ENCODE measurements at places on chromosomes 11 and 22. TPM values are rescaled to one million over a fixed set of nuclear protein-coding genes. Genes with fewer than 3 reads are reported as not detected.

DNA sequence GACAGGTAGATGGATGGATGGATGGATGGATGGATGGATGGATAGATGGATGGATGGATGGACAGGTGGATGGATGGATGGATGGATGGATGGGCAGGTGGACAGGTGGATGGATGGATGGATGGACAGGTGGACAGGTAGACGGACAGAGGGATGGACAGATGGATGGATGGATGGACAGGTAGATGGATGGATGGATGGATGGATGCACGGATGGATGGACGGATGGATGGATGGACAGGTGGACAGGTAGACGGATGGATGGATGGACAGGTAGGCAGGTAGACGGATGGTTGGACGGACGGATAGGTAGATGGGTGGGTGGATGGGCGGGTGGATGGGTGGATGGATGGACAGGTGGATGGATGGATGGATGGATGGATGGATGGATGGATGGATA lies 24.3 kb downstream of the PDGFB start:
- H3K4me3 ChIP-seq, result no peak overlapping the region
- no peaks in the 10 kb centered on the region for H3K27me3 ChIP-seq
- H3K27ac ChIP-seq, result no peak overlapping the region
- H3K36me3 ChIP-seq, result no peaks in the 10 kb centered on the region

DNA sequence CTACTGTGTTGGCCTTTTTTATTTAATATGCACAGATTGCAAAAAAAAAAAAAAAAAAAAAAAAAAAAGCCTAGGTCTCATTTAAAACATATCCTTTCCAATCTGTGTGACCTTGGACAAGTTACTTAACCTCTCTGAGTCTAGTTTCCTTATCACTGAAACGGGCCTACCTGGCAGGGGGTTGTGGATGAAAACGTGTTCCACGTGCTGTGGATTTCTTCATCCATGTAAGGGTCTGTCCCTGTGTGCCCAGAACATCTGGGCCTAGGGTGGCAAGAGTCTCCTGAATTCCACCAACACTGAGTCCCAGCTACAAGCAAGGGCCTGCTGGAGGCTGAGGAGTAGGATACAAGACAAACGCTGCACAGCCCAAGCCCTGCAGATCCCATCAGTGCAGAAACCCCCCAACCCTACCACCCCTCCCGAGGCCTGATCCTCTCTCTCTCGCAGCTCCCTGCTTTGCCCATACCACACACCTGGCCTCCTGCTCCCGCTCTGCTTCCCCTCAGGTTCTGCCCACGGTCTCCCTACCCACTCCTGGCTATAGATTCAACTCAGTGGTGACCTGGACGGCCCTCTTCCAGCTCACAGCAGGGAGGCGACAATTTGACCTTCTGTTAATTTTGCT lies 4.7 kb upstream of the GNAZ start:
- H3K36me3 ChIP-seq, result no peaks in the 10 kb centered on the region
- no peak overlapping the region for H3K27ac ChIP-seq
- H3K27me3 ChIP-seq, result no peaks in the 10 kb centered on the region
- no peak overlapping the region for H3K4me3 ChIP-seq
- no peak for DNase-seq

DNA sequence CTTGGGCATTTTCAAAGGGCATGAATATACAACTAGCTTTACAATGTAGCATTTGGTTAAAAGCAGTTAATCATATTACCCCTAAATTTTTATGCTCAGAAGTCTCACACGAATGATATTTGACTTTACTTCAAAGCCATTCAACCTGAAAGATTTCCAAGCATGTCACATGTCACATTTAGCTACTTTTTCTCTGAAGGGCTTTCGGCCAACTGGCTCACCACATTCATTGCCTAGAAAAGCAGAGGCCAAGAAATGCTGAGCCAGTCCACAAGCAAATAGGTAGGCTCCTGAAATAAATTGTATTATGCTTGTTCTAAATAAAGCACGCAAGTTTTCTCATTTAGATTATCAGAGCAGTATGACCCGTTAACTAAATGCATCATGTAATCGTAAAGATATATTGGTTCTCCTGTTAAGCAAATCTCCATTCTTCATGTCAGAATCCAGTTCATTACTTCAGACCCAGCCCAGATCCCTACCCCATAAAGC lies 30.6 kb downstream of the PAX6 start:
- H3K4me1 ChIP-seq, result peaks cover 1% of the 10 kb centered on the region
- H3K27ac ChIP-seq, result no peak overlapping the region
- no peaks in the 10 kb centered on the region for H3K36me3 ChIP-seq

DNA sequence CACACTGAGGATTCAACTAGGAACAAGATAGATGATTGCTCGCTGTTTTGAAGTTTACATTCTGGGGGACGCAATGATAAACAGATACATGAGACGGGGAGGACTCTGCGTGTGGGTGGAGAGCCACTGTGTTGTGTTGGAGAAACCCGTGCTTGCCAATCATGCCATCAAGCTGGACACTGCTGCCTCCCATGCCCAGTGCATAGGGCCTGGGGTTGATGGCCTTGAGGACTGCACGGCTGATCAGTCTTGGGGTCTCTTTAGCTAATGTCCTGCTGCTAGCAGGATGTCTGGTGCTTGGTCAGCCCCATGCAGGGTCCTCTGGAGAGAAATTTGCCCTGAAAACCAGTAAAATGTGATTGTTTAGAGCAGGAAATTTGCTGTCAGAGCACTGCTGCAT lies 221.2 kb upstream of the B3GAT1 start:
- H3K36me3 ChIP-seq, result no peaks in the 10 kb centered on the region
- no peak overlapping the region for H3K27ac ChIP-seq
- no peaks in the 10 kb centered on the region for H3K27me3 ChIP-seq
- no peak for DNase-seq
- H3K4me1 ChIP-seq, result no peaks in the 10 kb centered on the region

Gene ACR
- not detected for total RNA-seq

Data from ovary (tissue), 10 donors.